ENCODE measurements at places on chromosomes 13 and 19. TPM values are rescaled to one million over a fixed set of nuclear protein-coding genes. Genes with fewer than 3 reads are reported as not detected.

The PRODH2 gene
- not detected for polyA plus RNA-seq

GRCh38 chr19:7748756-7749155 is 1.4 kb upstream of the CD209 start:
- no peak for DNase-seq

The OR10H1 gene
- not detected for polyA plus RNA-seq

DNA sequence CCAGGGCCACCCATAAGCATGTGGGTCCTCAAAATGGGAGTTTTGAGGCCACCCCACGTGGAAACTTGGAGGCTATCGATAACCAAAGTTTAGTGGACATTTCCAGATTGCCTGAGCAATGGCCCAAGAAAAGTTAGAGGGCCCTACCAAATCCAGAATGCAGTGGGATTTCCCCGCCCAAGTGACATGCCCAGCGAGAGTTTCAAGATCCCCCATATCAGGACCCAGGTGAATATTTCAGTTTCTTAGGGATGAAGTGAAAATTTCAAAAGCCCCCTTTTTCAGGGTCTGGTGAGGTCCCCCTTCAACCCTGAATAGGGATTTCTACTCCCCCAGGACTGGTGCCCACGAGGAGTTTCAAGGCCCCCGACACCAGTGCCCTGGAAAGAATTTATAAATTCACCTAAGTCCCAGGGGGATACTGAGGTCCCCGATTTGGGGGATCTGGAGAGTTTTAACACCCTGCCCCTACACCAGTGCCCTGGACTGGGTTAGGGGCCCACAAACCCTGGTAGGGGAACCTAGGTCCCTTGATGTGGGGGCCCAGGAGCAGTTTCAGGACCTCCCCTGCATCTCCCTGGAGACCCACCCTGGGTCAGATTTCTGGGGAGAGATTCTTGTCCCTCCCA is 695 bp downstream of the BST2 start:
- no peak for DNase-seq

DNA sequence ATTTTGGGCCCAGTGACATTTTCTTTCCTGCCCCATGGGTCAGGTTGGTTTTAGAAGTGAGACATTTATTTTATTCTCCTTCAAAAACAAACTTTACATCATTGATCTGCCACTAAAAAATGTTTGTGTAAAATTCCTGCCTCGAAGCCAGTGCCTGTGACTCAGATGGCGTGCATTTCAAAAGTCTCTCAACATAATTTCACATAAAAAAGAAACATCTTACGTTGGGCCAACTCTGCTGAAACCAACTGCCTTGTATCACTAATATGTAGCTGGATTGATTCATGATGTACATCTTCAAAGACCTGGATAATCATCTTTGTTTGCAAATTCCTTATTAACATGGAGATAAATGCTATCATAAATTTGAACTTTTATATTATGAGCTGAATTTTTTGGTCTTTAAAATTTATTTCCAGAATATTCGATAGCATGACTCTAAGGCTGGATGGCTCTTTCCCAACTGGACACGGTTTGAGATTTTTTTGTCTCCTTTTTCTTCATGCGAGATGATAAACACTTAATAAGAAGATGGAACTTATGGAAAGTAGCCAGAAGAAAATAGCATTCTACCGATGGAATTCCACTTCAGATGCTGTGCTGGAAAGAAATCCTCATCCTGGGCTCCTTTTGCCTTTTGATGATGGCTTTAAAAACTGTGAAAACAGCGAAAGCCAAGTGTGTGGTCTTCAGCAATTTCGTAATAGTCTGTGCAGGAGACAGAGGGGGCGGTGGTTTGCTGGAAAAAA is 420.5 kb downstream of the FGF9 start:
- DNase-seq = peak; percentile 53

- DNase-seq = peak; percentile 69
Measured at GRCh38 chr13:49444524-49445395, 686 bp downstream of the SETDB2 start.

DNA sequence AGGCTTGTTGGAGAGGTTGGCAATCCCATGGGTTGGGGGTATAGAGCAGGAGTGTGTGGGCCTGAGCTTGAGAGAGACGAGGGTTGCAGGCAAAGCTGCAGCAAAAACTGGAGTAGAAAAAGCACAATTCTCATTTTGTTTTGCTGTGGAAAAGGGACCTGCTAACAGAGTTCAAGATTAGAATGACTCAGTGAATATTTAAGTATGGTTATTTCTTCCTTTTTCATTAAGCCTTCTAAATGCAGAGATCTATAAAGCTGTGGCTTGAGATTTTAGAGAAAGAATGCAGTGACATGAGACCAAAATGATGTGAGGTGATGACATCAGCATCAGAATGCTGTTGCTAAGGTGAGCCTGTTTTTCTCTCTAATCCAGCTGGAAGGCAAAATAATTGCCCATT is 10.8 kb upstream of the MBNL2 start:
- no peak for DNase-seq

- DNase-seq = no peak
Measured at GRCh38 chr13:40590112-40590862, 76.2 kb downstream of the FOXO1 start.

- no peak for DNase-seq
Measured at GRCh38 chr13:50226515-50227155, 211.4 kb downstream of the KCNRG start.

The POGLUT2 gene
- polyA plus RNA-seq = 11.6 TPM

- DNase-seq = no peak
Measured at GRCh38 chr13:100788540-100788939, 113.9 kb upstream of the TMTC4 start.

DNA sequence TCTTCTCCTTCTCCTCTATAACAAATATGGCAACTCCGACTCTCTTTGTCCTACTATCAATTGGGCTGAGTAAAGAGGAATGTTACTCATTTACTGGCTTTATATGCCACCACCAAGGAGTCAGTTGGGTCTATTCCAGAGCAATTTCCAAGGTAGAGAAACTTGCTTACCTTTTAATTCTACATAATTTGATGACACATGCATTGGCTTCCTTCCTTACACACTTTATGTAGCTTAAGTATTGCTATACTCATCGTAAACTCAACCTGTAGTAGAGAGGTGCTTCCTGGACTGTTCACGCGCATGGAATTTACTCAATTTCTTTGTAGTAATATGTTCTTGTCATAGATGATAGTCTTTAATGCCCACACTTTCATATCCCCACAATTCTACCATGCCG is 160.7 kb downstream of the LMO7 start:
- no peak for DNase-seq

DNA sequence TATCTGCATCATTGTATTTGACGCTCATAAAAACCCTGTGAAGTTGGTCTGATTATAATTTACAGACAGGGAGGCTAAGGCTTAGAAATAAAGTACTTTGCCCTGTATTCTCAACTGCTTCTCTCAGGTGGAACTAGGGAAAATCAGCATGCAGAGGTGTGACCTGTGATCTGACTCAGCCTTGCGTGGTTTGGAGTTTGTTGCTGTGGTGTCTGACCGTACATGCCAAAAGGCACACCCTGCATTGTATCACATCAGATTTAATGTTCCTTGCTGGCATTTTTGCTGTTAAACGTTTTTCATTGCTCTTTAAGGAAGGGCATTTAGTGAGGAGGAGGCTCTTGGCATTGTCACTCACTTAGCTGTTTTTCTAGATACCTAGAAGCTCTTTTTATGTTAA is 58.8 kb upstream of the C1QTNF9B start:
- DNase-seq = peak; percentile 21

DNA sequence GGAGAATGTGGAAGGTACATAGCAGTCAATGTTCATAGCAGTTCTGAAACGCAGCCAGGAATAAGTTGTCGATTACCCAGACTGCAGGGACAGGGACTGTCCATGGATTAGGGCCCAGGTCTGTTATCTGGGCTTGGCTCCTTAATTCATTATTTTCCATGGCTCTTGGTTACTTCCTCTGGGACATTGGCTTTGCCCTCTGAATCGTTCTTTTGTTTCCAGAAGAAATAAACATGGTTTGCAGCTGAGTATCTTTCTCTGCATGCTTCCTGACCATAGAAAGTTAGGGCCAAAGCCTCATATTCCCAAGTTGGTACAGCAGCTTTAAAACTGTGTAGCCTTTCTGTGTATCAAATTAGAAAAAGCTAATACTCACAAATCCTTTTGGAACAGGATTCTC is 121.7 kb upstream of the MAB21L1 start:
- DNase-seq = no peak

The LILRA1 gene
- polyA plus RNA-seq = not detected

DNA sequence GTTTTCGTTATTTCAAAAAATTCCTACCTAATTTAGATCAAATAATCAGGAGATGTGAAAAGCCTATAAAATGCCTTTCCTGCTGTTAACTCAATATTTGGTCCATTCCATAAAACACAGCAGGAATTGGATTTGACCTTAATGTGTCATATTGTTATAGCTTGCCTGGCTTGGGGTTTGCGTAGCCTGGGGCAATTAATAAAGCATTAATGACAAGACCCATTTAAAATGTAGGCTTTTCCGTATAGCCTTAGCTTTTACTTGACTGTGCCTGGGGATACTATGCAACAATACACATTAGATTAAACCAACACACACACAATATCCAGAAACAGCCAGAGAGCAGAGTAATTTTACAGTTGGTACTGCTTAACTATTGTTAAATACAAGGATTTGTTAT is 117.2 kb upstream of the MAB21L1 start:
- DNase-seq = no peak

The RNF225 gene
- not detected for polyA plus RNA-seq

DNA sequence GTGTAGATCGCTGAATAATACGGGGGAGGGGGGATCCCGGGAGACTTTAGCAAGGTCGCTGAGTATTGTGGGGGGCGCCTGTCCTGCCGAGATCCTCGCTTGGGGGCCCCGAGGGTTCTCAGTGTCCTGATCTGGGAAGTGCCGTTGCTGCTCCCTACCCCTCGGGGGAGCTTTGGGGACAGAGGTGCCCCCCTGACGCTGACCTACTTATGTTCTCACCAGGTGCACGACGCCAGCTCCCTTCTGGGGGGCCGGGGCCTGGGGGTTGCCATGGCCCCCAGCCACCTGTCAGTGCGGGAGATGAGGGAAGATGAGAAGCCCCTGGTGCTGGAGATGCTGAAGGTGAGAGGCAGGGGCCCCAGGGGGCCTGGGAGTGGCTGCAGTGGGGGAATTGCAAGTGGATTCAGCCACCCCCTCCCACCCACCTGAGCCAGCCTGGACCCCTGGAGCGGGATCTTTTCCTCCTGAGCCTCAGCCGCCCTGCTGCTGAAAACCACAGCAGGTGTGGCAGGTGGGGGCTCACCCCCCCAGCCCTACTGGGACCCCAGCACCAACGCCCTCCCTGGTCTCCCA is 537 bp downstream of the NAT14 start:
- DNase-seq = no peak

- DNase-seq = peak; percentile 49
Measured at GRCh38 chr19:31141301-31141700, 207.9 kb downstream of the TSHZ3 start.

The TRPC4 gene
- 30.7 TPM for polyA plus RNA-seq

- DNase-seq = peak; percentile 14
Measured at GRCh38 chr13:90510319-90510718, 837.2 kb upstream of the MIR17HG start.

The ZBTB45 gene
- 4.3 TPM for polyA plus RNA-seq

GRCh38 chr13:60873116-60873515 is 476.1 kb downstream of the TDRD3 start:
- no peak for DNase-seq

The DOCK6 gene
- polyA plus RNA-seq = 6.9 TPM

GRCh38 chr19:19587771-19588170 is 30.7 kb downstream of the PBX4 start:
- no peak for DNase-seq

The LILRA6 gene
- polyA plus RNA-seq = not detected

The PTH2 gene
- not detected for polyA plus RNA-seq

DNA sequence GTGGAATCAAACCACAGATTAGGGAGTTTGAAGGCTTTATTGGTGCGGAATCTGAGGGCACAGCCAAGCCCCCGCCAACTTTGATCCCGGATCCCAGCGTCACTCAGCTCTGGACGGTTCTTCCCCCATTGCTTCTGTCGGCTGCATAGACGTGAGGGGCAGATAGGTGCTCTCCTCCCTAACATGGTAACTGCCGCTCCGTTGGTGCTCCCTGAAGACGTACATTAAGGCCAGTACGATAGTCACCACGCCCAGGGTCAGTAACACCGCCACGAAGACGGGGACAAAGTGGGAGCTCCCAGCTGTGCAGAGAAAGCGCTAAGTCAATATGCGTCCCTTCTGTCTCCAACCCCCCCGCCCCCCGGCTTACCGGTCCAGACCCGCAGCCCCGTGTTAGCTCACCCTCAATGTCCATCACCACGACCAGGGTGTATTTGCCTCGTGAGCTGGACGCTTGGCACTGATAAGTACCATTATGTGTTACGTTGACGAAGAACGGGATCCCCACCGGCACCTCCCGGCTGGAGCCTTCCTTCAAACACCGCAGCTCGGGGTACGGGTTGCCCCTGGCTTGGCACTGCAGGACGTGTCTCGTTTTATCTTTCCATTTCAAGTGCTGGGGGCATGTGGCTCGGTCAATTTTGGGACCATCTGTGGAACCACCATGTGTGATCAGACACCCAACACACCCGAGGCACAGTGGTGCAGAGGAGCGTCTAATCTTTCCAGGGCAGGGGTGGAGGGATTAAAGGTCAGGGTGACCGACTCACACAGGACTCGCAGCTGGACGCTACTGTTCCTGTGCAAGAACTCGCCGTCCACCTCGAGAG is 644 bp upstream of the RAVER1 start:
- DNase-seq = no peak

DNA sequence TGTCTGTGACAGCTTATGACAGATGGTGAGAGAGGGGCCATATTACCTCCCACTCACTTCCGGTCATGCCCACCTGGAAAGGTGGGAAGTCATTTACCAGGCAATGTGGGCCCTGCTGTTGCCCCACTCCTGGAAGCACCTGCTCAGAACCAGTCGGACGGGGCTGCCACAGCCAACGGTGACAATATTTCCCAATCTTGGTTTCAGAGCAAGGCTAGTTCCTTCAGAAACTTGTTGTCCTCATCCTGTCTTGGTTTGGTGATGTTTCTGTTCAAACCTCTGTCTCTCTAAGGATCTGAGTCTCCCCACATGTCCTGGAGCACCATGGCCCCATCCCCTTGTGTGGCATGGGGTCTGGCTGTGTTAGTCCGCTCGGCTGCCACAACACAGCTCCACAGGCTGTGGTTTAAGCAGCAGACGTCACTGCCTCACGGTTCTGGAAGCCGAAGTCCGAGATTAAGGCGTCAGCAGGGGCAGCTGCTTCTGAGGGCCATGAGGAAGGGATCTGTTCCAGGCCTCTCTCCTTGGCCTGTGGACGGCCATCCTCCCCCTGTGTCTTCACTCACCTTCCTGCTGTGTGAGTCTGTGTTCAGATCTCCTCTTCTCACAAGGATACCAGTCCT is 31.5 kb upstream of the SLC15A1 start:
- DNase-seq = no peak

- DNase-seq = peak; percentile 80
Measured at GRCh38 chr19:7177926-7178325, 108.4 kb downstream of the ZNF557 start.

- no peak for DNase-seq
Measured at GRCh38 chr19:11306337-11306736, 10.4 kb downstream of the TSPAN16 start.

GRCh38 chr13:66887088-66887487 is 343.0 kb downstream of the PCDH9 start:
- DNase-seq = peak; percentile 59
